Globus pallidus (tissue), 1 donor: ENCODE measurements at places on chromosomes 3 and 15.
A peak's percentile ranks its signal among the peaks of the same experiment; 100 is the strongest.

DNA sequence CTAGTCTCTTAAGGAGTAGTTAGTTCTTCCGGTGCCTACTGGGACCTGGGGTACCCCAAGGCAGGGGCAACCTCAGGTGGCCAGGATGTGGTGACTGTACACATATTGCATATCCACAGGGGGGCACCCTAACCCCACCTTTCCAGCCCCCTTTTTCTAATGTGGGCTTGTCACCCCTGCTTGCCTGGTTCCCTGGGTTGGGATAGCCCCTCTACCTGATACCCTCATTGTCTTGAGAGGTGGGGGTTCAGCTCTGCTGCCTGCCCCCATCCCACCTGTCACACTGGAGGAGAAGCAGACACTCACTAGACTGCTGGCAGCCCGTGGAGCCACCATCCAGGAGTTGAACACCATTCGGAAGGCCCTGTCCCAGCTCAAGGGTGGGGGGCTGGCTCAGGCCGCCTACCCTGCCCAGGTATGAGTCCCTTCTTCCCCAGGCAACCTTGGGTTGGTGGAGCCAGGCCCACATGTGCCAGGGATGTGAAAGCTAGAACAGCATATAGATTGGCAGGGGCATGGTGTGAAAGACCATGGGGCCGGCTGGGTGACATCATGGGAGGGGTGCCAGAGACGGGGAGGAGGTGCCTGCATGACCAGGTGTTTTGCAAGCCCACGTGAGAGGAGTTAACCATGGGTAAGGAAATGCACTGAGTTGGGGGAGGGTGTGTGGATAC is 4.0 kb downstream of the GLYCTK start:
- no peak for DNase-seq

DNA sequence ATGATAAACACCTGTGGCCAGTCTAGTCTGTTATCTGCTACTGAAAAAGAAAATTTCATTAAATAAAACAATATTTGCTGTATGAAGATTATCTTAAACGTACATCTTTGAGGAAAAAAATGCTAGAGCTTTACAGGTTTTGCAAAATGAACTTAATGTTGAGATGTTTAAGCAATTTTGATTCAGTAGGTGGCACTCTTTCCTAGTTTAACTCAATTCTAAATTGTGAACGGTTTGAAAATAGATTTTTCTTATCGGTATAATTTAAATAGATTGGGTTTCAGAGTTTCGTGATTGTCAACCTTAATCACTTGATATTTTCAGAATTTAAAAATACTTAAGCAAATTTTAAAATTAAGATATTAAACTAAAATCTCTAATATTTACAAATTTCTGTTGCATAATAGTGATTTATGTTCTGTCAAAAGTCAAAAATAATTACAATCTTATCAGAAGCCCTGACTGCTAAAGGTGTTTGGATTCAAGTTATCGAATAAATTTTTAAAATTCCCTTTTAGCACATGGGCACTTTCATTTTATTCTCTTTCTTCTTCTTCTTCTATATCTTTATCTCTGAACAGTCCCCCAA is 7.0 kb upstream of the RNF111 start:
- DNase-seq, result peak; percentile 49

DNA sequence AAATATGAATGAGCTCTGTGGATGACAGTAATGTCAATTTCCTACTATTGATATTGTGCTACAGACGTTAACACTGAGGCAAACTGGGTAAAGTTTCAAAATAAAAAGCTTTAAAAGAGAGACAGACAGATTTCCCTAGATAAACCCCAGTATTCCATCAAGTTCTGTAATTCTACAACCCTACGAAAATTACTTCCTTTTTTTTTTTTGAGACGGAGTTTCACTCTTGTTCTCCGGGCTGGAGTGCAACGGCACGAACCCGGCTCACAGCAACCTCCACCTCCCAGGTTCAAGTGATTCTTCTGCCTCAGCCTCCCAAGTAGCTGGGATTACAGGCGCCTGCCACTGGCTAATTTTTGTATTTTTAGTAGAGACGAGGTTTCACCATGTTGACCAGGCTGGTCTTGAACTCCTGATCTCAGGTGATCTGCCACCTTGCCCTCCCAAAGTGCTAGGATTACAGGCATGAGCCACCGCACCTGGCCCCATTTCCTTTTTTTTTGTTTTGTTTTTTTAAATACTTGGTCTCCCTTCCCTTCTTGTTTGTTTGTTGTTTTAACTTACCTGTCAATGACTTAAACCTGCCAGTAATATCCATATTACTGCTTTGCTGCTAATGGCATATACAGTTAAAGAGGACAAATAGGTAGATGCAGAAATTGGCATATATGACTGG is 57.2 kb downstream of the CBLB start:
- DNase-seq, result no peak

DNA sequence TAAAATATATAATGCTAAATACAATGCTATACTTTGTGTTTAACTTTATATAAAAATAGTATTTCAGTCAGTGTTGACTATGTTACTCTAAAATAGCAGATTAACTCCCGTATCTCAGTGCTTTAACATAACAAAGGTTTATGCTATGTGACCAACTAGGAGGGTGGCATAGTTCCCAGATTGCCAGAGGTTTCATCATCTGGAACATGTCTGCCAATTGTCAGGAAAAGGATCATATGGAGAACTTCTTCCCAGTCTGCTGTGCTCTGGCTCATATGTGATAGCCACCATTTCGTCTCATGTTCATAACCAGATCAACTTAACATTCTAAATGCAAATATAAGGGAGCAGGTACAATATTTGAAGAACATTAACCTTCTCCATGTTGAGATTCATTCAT is 720.2 kb downstream of the MCTP2 start:
- no peak for DNase-seq

DNA sequence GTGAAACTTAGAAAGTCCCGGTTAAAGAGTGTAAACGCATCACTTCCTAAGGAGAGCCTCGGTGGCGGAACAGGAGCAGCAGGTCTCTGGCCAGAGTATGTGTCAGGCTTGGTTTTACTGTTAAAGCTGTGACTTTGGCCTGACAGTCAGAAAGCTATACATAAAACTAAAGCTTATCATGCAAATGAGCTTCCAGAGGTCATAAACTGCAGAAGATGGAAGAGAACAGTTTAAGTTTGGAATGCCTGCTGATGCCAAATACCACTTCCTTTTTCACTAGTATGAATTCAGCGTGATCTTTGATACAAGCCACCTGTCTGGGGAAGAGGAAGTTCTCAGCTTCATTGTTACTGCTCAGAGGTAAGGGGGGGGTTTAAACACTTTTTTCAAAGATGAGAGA is 125.1 kb upstream of the CTDSPL start:
- DNase-seq, result no peak

- no peak for DNase-seq
These were observed 61.4 kb upstream of the HERC1 start for GRCh38 chr15:63895194-63895593.

DNA sequence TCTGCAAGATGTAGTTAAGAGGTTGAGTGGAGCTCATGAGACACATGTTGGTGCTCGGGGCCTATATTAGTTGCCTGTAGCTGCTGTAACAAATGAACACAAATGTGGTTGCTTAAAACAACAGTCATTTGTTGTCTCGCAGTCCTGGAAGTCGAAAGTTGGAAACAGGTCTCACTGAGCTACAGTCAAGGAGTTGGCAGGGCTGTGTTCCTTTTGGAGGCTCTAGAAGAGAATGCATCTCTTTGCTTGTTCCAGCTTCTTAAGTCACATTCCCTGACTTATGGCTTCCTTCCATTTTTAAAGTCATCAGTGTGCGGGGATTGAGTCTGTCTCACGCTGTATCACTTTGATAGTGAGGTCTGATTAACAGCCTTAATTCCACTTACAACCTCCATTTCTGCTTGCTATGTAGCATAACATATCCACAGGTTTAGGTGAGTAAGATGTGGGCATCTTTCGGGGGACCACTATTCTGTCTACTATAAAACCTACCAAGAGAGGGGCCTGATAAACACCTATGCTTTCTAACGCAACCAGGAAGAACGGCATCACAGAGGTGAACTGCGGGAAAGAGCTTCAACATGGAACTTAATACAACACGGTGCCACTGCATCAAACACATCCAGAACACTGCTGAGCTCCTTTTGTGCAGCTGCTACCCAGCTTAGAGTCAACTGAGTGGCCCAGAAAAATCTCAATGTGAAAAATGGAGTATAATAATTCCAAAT is 119.4 kb downstream of the ATP10A start:
- no peak for DNase-seq

DNA sequence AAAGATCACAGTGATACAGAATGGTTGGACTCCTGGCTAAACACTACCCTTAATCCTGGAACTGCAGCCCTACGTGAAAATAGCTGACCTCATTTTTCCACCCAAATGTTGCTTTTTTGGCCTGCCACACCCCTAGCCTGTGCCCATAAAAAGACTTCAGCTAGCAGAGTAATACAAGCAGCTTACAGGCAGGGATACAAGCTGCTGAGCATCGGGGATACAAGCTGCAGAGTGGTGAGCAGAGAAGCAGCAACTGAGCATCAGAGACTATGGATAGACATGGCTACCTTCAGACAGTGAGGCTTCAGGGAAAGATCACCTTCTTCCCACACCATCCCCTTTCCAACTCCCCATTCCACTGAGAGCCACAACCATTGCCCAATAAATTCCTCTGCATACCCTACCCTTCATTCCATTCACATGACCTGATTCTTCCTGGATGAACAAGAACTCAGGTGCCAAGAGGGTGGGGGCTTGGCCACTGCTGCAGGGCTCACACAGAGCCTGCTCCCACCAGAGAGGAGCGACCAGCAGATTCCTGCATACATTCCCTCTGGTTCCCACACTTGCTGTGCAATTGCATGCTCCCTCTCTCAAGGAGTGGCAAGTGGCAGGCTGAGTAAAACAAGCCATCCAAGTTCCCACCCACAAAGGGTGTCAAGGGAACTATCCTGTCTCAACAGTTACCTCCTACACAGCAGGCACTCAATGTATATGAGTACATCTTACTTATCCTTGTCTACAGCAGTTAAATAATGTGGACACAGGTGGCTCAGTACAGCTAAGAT is 217.5 kb downstream of the ALCAM start:
- no peak for DNase-seq

GRCh38 chr3:97647441-97647982 is 117.0 kb upstream of the ARL6 start:
- no peak for DNase-seq

GRCh38 chr15:90988296-90988695 is 6.0 kb downstream of the PRC1 start:
- no peak for DNase-seq

GRCh38 chr3:12750223-12750622 is 8.8 kb downstream of the TMEM40 start:
- no peak for DNase-seq
